Central memory CD8-positive, alpha-beta T cell (primary cell): ENCODE measurements at places on chromosomes 11 and 22.
A peak's percentile ranks its signal among the peaks of the same experiment; 100 is the strongest.

- DNase-seq, result no peak
Measured at GRCh38 chr22:37769056-37769455, 38.7 kb upstream of the GCAT start.

DNA sequence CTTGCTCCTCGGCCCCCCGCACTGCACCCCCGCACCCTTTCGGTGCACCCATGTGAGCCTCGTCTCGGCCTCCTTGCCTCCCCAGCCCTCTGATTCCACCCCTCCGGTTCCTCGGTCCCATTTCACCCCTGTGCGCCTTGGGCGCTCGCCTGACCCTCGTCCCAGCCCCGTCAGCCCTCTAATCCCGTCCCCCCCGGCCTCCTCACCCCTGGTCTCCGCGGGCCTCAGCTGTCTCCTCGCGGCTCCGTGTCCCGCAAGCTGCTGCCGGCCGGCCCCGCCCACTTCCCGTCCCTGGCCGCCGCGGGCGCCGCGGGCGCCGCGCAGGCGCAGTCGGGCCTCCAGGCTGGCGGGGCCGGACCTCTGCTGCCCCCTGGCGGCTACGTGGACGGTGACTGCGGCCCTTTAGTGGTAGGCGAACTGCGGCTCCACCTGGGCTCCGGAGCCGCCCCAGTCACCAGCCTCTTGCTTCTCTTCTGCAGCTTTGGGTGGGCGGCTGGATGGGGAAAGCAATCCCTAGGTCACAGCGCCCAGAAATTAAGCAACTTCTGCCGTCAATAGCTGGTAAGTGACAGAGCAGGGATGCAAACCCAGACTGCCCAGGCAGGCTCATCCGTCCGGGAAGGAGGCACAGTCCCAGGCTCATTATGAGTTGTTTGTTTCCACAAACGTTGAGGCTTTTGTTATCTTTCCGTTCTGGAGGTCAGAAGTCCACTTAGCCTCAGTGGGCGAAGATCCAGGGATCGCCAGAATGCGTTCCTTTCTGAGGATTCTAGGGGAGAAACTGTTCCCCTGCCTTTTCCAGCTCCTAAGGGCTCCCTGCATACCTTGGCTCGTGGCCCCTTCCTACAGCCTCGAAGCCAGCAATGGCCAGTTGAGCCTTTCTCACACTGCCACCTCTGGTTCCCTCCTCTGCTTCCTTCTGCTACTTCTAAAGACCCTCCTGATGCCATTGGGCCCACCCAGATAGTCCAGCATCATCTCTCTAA lies at the start of gene PPM1F:
Gene PPM1F (minus strand): TSS at position 263 of the 986 bp plus-strand sequence. CDS start 6,800 bp downstream, outside the sequence.
- DNase-seq, result peak; percentile 86

DNA sequence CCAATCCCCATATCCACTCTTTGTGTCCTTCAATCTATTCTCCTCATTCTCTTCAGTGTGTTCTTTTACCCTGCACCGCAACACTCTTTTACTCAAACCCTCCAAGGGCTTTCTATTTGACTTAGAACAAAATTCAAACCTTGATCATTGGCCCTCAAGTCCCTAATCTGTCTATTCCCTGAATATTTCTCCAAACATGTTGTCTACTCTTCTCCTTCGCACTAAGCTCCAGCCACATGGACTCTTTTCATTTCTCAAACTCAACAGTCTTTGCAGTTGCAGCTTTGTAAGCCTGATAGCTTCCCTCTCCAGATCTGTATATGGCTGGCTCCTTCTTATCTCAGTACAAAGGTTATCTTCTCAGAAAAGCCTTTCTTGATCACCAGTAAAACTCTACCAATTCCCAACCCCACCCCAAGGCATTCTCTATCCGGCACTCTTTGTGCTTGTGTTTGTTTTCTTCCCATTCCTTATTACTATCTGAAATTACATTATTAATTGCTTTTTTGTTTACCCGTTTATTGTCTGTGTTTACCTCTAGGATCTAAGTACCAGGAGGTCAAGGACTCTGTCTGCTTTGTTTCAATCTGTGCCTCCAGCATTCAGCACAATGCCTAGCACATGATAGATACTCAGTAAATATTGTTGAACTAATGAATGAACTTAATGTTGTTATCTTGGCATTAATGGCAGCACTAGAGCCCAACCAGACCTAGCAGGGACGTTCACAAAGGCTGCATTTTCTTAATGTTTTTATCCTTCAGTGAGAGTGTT lies 147.4 kb downstream of the BBOX1 start:
- no peak for DNase-seq

DNA sequence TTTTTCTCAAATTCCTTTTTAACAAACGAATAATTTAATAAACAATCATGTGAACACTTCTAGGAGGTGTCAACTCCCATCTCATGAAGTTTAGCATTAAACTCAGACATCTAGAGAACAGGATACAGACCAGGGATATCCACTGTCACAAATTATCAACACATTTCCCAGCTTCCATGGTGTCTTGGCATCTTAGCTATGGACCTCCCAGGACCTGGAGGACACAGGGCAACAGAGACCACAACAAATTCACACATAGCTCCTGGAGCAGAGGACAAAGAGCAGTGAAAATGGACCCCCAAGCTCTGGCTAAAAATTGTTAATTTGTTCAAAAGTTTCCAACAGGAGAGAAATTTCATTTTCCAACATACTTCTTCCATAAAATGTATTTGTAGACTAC lies 102.2 kb downstream of the SGSM3 start:
- no peak for DNase-seq

DNA sequence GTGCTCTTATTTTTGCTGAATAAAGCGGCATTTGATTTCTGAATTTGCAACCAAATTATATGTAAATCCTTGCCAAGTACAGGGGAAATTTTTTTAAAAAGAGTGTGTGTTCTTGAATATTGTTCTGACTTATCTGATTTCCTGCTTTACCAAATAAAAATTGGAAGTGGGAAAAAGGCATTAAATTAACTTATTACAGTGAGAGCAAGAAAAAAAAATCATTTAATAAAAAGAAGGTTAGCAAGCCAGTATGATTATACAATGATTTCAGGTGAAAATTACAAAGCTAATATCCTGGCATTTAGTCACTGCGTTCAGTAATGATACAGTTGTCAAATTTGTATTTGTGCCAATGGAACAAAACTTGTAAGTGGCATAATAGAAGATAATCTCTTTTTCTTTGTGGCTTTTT lies 82.1 kb upstream of the PPARA start:
- DNase-seq, result no peak

- no peak for DNase-seq
Measured at GRCh38 chr22:38221908-38222796, 20.4 kb downstream of the MAFF start.

GRCh38 chr22:47797342-47797945 lies 1035.0 kb downstream of the TBC1D22A start:
- no peak for DNase-seq

DNA sequence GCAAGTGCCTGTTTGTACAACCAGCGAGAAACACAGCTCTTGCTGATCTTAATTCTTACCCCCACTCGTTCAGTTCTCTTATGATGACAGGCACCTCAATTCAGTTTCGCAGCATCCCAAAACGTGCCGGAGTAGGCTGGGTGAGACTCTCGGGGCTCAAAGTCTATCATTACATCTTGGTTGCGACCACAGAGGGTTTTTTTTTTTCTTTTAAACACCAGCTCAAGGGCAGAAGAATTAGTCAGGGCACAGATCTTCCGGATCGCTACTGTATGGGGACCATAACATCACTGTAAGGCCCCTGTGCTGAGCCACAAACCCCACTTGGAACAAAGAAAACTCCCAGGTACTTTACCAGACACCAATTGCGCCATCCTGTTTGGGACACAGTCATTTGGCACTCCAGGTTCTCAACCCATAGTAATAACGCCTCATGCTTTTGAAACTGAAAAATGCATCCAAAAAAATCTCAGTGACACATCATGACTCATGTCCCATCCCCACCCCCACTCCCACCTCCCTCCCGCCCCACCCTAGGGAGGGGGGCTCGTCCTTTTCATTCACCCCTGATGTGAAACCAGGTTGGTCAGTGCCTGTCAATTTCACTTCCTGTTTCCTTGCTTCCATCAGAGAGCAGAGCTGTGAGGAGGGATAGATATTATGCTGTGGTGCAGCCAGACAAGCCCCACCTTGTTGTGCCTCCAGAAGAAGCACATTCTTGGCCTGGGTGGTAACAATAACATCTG lies 41.0 kb upstream of the CD5 start:
- no peak for DNase-seq

GRCh38 chr11:1338201-1339065 lies 29.0 kb upstream of the TOLLIP start:
- peak; percentile 13 for DNase-seq

DNA sequence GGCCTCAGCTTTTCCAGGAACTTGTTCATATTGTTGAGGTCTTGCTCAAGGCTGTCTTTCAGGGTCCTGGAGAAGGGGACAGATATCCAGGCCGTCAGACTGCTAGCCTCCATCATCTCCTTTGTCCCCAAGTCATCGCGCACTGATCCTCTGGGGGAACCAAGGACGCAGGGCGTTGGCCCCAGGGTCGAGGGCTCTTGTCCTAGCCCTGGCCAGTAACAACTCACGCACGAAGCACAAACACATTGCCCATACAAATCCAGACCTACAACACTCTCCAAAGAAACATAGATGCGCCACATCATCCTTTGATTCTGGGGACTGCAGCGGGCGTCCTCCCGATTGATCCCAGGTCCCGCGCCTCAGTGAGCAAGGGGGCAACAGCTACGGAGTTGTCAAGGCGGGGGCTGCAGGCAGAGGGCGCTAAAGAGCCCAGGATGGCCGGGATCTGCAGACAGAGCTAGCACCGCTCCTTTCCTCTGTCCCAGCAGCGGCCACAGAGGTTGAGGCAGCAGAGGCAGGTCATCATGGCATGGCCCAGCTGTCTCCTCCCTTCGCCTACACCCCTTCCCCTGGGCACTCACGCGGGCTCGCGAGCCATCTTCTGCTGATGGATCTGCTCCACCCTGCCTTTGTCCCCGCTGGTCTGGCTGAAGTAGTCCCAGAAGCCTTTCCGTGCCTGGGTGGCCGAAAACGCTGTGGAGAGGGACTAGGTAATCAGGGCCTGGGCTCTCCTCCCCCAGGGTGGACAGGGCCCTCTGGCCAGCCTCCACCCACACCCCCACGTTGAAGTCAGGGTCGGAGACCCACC lies 472 bp downstream of the APOA5 start:
- peak; percentile 75 for DNase-seq

GRCh38 chr22:49969751-49970527 lies 9.4 kb downstream of the PIM3 start:
- DNase-seq, result no peak

DNA sequence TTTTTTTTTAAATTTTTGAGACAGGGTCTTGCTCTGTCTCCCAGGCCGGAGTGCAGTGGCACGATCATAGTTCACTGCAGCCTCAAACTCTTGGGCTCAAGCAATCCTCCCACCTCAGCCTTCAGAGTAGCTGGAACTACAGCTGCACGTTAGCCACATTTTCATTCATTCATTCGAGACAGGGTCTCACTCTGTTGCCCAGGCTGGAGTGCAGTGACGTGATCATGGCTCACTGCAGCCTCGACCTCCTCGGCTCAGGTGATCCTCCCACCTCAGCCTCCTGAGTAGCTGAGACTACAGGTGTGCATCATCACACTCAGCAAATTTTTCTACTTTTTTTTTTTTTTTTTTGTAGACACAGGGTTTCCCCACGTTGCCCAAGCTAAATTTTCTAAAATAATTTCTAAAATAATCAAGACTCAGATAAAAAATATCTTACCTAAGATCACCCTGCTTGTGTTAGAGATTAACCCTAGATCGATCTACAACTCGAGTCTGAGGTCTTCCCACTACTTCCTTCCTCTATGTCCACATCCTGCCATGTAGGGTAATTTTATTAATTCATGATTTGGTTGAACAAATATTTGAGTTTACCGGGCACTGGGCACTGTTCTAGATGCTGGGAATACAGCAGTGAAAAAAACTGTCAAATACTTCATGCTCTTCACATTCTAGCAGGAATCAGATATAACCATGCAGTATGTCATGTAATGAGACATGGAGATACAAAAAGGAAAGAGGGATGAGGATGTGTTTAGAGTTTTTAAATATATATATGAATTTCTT lies 15.1 kb downstream of the EIF4G2 start:
- DNase-seq, result no peak

DNA sequence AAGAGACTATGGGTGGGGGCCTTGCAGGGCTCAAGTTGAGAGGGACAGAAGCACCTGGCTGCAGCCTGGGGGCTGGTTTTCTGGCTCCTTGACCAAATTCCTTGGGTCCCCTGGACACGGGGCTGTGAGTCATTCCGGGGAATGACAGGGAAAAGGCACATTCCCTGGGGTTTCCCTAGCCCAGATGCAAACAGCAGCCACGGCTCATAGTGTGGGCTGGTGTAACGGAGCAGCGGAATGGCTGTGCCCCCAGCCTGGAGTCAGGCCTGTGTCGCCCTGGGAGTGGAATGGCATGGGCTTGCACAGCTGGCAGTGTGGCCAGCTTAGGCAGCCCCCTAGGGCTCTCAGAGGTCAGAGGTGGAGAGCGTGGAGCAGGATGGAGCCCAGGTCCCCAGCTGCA lies 77.6 kb upstream of the KCNQ1OT1 start:
- DNase-seq, result no peak

DNA sequence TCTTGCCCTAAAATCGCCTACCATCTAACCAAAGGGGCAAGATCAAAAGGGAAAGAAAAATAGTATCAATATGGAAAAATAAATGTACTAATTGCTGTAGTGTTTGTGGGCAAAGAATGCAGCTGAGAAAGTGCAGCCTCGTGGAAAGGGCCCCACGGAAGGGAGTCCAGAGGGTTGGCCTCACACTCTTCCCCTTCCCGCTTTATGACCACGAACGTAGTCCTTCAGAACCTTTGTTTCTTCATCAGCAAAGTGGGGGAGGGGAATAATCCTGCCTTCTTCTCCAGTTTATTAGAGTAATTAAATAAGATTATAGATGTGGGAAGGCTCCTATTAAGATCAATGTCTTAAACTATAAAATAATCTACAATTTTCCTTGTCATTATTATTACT lies 41.0 kb downstream of the FLI1 start:
- no peak for DNase-seq

- DNase-seq, result no peak
Measured at GRCh38 chr22:45398214-45398613, 15.2 kb downstream of the SMC1B start.

DNA sequence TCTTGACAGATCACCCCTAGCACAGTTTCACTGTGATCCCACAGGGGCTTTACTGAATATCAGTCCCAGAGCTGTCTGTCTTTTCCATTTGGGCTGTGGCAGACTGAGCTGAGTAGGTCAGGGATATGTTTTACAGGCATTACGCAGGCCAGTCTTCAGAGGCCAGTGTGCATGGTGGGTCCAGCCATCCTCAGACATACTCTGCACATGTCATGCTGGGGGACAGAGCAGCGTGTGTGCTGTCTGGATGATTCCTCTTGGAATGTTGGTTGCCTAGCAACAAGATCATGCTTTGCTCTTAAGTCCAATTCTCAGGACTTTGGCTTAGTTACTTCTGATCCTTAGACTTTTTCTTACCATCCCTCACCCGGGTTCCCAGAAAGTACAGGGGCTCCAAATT lies 736.5 kb downstream of the DLG2 start:
- no peak for DNase-seq

GRCh38 chr22:43488031-43488866 lies 76.4 kb downstream of the MPPED1 start:
- no peak for DNase-seq

GRCh38 chr11:363948-364761 lies 5.1 kb upstream of the B4GALNT4 start:
- DNase-seq, result peak; percentile 66
